CD4-positive, alpha-beta T cell treated with Interleukin-17A for 1 hour (primary cell): ENCODE measurements at places on chromosomes 2 and 18.

- no peak for DNase-seq
Observed at GRCh38 chr18:939166-939565, 34.5 kb downstream of the ADCYAP1 start.

GRCh38 chr18:57804557-57804956 is 1.4 kb upstream of the ATP8B1 start:
- no peak for DNase-seq

- DNase-seq: no peak
Observed at GRCh38 chr2:28648671-28649395, 102.8 kb upstream of the PPP1CB start.

GRCh38 chr18:2036086-2036485 is 535.2 kb downstream of the METTL4 start:
- DNase-seq: no peak
